ENCODE measurements at places on chromosomes 5 and 9.

DNA sequence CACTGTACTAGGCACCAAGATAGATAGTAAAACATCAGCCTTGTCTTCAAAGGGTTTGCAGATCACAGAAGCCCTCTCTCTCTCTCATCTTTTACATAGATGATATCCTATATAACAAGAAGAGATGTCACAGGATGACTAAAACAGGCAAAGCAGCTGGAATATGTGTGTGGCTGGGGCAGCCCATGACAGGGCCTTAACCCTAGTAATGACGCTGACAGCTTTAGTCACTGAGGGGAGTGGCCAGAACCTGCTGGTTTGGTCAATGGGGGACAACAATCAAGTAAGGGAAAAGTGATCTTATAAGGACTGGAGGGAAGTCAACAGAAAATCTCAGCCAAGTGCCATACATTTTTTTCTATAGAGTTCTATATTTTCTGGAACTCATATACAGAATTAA is 41.9 kb upstream of the RIC1 start:
- DNase-seq: no peak

GRCh38 chr5:41610386-41610785 is 100.0 kb upstream of the PLCXD3 start:
- no peak for DNase-seq

- peak; percentile 79 for DNase-seq
Observed at GRCh38 chr9:112793213-112793810, 42.8 kb downstream of the SNX30 start.

- no peak for DNase-seq
Observed at GRCh38 chr9:136668983-136669790, 6.5 kb downstream of the EGFL7 start.

DNA sequence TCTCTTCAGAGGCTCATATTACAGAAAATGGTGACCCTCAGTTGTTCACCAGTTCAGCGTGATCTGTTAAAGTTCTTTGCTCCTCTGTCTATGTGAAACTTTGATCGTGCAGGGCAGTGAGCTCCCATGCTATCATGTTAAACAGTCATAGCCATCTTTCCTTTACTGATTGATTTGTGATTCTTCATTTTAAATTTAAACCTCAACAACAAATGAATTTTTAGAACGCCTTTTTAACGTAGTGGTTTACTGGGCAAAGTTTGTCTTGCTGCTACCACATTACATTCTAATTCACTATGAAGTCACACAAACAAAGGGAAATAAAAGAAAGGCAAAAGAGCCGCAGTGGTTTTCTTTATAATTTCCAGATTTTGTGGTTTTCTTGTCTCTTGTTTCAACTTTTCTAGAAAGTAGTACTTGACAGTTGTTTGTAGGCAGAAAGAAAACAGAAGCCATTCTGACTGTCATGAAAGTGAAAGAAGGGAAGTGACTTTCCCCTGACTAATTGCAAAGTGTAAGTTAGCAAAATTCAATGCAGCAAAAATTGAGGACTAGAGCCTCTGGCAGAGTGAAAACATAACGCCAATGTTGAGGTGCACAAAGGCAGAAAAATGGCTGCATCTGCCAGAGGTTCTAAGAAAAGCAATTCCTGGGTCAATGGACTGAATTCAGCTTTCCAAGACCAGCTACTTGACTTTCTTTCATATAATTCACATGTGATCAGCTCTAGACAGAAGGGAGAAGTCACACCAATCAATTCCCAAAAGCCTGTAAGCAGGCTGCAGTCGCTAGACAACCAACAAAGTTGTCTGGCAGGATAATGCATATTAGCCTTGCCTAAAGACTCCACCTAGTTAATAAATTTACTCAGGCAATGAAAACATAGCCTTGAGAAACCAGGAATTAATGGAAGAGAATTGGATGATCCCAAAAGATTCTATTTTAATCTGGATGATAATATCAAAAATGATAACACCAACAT is 7.1 kb upstream of the IFNA6 start:
- DNase-seq: no peak

DNA sequence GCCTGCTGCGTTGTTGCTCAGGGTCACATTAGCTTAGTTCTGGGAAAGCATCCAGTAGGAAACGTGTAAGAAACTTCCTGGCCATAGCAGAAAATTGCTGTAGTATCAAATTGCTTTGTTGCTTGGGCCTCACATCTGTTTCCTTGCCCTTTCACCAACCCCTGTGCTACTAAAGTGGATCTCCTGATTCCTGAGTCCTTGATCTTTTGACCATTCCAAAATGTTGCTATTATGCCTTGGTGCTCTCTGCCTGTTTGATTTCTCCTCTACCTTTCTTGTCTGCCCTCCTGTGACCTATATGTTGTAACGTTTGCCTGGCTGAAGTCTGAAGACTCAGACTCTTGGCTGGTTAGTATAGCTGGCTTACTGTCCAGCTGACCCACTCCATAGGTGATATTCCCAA is 350.5 kb downstream of the ADGRV1 start:
- no peak for DNase-seq

GRCh38 chr9:14322211-14323082 is 8.5 kb upstream of the NFIB start:
- DNase-seq: peak; percentile 44

DNA sequence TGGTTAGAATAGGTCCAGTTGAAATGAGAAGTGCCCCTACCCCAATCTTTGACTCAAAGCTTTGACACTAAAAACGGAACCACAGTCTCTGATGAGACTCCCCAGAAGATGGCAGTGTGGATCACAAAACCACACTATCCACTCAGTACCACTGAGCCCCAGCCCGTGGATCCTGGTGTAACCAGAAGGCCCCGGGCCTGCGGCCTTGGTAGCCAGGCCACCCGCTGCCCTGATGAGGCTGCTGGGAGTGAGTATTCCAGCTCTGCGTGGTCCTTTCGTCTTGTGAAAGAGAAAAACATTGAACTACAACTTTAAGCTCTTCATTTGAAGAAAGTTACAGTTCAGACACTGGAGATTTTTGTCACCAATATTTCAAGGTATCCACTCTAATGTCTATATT is 42.2 kb upstream of the FBP1 start:
- peak; percentile 39 for DNase-seq

DNA sequence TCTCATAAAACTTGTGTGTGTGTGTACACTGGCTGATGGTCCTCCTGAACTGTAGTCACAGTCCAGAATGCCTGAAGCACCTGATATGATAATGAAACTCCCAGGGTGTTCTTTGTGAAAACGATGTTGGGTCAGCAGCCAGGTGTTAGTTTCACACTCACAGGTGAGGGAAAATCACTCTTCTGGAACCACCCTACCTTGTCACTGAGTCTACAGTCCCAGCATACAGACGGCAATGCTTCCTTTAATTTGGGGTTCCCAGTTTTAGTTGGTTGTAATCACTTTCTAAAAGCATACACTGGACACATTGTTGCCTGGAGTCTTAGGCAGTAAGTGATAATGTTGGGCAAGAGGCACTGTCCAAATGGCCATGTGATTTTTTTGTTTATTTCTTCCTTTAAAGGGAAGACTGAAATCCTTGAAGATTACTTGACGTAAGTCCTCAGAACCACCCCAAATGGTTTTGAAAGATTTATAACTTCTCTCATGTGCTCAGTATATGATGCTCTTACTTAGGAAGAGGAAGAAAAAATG is 18.2 kb upstream of the MGAT1 start:
- no peak for DNase-seq

GRCh38 chr5:6496636-6497035 is 48.0 kb downstream of the UBE2QL1 start:
- DNase-seq: no peak

- no peak for DNase-seq
Observed at GRCh38 chr5:108700930-108701329, 46.8 kb upstream of the FER start.

- no peak for DNase-seq
Observed at GRCh38 chr5:80184235-80185023, 71.4 kb downstream of the SERINC5 start.

GRCh38 chr9:7342229-7342628 is 457.3 kb downstream of the DMAC1 start:
- no peak for DNase-seq

DNA sequence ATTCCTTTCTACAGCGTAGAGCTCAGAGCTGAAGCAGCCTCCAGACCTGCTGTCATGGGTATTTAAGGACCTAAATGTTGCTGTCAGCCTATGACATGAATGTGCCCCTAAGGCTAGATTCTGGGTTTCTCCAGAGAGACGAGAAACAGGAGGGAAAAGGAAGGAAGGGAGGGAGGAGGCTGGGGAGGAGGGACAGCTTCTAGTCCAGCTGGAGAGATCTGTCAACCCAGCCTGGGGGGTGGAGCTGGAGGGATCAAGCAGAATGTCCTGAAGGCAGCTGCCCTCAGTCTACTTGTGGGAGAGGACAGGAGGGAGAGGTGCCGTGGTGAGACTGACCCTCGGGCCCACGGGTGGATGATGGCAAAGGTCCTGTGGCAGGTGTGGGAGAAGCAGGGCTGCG is 1.1 kb upstream of the DBH start:
- DNase-seq: no peak

GRCh38 chr9:78397454-78397853 is 100.5 kb downstream of the PSAT1 start:
- no peak for DNase-seq

DNA sequence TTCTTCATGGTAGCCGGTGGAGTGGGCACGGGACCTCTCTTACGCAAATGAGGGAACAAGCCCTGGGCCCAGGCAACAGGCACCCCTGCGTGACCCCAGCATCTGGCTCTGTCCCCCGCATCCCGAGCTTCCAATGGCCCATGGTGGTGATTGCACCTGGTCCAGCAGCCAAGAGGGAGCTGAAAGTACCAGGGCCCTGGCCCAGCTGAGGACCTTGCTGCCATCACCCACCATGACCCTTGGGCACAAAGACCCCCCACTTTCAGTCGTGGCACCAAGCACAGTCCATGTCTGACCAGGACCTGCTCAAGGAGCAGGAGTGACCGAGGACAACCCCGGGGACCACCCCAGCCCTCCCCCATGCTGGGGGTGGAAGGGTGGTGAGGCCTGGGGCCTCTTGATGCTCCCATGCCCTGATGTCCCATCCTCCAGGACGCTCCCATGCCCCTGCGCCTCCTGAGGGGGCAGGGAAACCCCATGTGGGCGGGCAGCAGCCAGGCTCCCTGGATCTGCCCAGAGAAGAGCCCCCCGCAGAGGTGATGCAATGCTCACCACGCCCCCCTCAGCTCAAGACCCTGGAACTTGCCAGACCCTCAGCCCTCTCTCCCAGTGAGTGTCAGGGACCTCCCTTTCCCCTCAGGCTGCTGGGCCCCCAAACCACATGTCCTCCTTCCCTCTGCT is 123.9 kb downstream of the ADAMTS2 start:
- no peak for DNase-seq

DNA sequence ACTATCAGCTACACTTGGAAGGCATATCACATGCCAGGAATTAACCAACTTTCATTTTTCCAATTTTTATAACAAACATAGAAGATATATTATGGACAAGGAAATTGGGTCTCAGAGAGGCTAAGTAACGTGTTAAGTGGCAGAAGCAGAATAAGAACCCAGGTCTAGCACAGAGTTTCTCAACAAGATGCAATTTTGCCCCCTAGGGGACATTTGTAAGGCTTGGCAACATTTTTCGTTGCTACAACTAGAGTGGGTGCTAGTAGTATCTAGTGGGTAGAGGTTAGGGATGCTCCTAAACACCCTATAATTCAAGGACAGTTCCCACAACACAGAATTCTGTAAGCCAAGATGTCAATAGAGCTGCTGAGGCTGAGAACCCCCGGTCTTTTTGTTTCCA is 180.6 kb downstream of the SNCAIP start:
- no peak for DNase-seq

GRCh38 chr9:74630228-74630627 is 133.1 kb downstream of the RORB start:
- no peak for DNase-seq

- no peak for DNase-seq
Observed at GRCh38 chr5:13735691-13736090, 208.8 kb downstream of the DNAH5 start.

DNA sequence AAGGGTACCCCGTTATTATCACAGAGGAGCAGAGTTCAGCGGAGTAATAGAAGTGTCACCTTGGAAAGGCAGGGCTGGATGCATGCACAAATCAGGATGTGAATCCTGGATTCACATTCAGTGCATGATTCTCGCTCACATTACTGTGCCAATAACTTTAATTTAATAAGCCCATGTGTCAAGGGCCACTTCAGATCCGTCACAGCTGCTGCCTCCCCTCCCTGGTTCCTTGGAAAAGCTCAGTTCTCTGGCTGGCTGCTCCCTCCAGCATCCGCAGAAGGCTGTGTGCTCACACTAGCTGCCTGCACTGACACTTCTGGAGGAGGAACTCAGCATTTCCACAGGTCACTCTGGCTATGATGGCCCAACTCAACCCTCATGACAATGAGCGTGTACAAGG is 256.8 kb upstream of the ADAMTS16 start:
- no peak for DNase-seq

- DNase-seq: peak; percentile 12
Observed at GRCh38 chr9:104927216-104927911, 591 bp downstream of the ABCA1 start.

DNA sequence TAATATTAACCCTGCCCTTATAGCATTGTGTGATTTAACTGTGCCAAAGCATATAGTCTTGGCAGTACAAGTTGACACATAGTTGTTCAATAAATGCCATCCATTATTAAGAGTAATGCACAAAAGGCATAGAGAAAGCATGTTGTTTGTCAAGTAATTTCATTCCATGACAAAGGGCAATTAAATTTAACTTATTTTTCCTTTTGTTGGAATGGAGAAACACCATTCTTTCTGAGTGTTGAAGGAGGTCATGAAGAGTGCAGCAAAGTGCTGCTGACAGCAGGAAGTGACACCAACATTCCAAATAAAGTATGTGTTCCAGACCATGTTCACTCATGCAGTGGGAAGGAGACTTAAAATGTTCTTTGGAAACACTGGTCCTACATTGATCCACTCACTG is 29.1 kb downstream of the ANKDD1B start:
- no peak for DNase-seq

DNA sequence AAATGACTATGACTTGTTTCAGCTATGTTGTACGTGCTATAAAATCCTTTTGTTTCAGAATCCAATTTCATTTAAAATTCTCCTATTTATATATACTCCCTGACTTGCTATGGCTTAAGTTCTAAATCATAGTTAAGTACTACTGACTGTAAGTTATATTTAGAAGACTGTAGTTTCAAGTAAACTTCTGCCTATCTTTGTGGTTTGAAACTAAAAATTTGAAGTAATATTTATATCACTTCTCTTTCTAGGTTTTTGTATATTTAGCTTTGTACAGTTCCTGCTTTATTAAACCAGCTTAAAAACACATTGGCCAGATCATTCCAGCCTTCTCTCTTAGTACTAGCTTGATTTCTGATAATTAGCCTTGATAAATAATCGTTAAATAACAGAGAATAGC is 196.3 kb downstream of the MLLT3 start:
- DNase-seq: no peak
